ENCODE measurements at places on chromosomes 4 and X. TPM values are rescaled to one million over a fixed set of nuclear protein-coding genes. Genes with fewer than 3 reads are reported as not detected.

DNA sequence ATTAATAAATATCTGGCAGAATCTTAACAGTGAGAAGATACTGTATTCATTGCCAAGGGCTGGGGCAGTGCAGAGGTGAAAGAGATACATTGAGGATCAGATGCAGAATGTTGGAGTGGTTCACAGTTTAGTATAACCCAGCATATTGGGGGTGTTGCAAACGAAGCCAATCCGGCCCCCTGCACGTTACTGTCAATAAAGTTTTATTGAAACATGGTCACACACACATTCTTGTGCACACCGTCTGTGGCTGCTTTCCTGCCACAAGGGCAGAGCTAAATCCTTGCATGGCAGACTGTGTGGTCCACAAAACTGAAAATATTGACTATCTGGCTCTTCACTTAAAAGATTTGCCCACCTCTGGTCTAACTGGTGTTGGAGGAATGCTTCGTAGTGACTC is 119.7 kb downstream of the SHOX start:
- DNase-seq, result no peak

DNA sequence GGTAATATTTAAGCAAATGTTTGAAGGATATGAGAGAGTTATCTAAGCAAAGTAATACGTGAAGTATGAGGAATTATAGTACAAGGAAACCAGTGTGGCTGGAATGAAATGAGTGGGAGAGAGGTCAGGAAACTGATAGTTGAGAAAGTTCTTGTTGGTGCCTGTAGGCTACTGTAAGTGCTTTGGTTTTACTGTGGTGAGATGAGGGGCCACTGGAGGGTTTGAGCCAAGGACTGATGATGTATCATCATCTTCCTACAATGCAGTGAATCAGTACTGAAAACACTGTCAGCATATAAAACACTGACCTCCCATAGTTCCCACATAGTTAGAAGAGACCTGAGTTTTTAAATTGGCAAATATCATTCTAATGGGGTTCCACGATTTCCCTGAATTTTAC is 367.5 kb upstream of the CTSO start:
- DNase-seq, result no peak

Gene MAGEE1
- 2.5 TPM for total RNA-seq

DNA sequence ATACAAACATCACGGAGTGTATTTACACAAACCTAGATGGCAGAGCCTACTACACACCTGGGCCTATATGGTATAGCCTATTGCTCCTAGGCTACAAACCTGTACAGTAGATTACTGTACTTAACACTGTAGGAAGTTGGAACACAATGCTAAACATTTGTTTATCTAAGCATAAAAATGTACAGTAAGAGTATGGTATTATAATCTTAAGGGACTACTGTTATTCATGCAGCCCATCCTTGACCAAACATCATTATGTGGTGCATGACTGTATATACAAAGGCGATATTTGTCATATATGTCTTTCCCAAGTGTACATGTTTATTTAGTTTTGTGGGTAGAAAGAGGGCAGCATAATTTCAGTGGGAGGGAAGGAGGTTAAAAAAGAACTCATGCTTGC is 177.7 kb upstream of the FSTL5 start:
- no peak for DNase-seq

Gene LGI2
- total RNA-seq, result 2.3 TPM

GRCh38 chr4:97923096-97923495 is 220.2 kb downstream of the STPG2 start:
- DNase-seq, result no peak

DNA sequence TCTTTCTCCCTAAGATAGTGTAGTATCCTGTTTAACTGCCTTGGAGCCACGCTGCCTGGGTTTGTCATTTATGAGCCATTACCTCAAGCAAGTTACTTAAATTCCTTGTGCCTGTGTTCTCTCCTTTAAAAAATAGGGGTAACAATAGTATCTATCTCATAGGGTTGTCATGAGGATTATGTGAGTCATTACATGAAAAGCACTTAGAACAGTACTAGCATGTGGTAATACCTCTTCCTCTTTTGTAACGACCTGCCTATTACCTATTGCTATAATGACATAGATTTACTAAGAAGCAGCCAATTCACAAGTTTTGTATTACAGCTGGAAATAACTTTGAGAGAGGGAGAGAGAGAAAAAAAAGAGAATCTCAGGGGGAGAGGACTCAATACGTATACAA is 834.7 kb downstream of the RAPGEF2 start:
- no peak for DNase-seq

Gene NXF3
- 0.32 TPM for total RNA-seq

DNA sequence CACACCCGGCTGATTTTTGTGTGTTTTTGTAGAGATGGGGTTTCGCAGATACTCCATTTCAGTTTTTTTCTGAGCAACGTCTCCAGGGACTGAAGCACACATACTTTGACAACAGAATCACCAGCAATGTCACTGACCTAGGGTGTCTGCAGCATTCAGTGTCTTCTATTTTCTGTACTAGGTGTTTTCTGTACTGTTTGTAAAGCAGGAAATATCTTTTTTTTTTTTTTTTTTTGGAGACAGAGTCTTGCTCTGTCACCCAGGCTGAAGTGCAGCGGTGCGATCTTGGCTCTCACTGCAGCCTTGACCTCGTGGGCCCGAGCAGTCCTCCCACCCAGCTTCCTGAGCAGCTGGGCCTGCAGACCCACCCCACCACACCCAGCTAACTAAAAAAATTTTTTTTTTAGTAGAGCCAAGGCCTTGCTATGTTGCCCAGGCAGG is 8.9 kb downstream of the ADD1 start:
- peak; percentile 74 for DNase-seq

Gene UGT2B15
- total RNA-seq, result not detected

DNA sequence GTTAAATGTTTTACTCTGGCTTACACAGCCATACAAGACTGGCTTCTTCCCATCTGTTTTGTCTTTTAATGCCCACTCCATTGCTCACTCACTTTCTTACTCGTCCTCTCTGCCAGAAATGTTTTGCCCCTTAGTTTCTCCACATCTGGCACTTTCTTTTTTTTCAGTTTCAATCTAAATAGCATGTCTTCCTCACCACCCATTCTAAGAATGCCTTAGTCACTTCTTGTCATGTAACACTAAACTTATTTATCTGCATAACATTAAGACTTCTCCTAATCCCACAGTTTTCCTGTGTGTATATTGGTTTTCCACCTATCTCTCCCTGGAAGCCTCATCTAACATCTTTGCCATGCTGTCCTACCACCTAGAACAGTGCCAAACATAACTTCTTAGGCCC is 119.3 kb downstream of the ADAMTS3 start:
- DNase-seq, result no peak

GRCh38 chrX:127764674-127765073 is 287.5 kb downstream of the ACTRT1 start:
- no peak for DNase-seq
